ENCODE measurements at places on chromosomes 3 and 15. TPM values are rescaled to one million over a fixed set of nuclear protein-coding genes. Genes with fewer than 3 reads are reported as not detected.
A peak's percentile ranks its signal among the peaks of the same experiment; 100 is the strongest.

The CPLX3 gene
- 0.09 TPM for polyA plus RNA-seq

The GP9 gene
- polyA plus RNA-seq = 0.14 TPM

The CFAP100 gene
- not detected for polyA plus RNA-seq

The COLQ gene
- 3.1 TPM for polyA plus RNA-seq

The EFCAB12 gene
- polyA plus RNA-seq = 2.0 TPM

The SGO1 gene
- polyA plus RNA-seq = 0.11 TPM

The DLEC1 gene
- polyA plus RNA-seq = 0.61 TPM

The SV2B gene
- 2.7 TPM for polyA plus RNA-seq

The SLC28A2 gene
- not detected for polyA plus RNA-seq

- no peak for DNase-seq
Observed at GRCh38 chr15:67914537-67915460, 75.0 kb upstream of the RNU6-1 start.

DNA sequence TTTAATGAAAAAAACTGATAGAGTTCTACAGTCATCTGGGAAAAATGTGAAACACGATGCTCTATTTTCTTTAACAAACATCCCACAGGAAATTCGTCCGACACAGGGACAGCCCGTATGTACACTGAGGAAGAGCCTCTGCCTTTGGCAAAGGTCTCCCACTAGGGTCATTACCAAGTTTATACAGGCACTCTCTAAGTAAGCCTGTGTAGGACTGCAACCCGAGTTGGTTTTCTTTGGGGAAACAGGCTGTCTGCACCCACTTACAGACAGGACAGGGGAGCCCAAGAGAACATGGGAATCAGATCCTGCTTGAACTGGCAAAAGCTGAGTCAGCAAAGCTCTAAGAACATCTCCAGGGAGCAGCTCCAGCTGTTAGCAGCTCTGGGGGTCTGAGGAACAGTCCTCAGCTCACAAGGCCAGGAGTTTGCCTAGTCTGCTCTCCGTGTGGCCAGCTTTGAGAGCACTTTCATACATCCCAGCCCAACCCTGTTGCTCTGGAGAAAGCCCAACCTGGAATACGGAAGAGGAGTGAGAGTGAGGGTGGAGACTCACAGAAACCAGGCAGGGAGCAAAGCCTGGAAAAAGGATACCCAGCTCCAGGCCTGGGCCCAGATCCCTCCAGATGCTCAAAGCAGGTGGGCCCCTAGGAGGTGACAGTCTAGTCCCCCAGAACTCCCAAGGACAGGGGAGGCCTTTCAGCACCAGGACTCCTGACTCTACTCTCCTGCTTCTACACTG lies 1.9 kb downstream of the TBC1D2B start:
- DNase-seq = peak; percentile 45

DNA sequence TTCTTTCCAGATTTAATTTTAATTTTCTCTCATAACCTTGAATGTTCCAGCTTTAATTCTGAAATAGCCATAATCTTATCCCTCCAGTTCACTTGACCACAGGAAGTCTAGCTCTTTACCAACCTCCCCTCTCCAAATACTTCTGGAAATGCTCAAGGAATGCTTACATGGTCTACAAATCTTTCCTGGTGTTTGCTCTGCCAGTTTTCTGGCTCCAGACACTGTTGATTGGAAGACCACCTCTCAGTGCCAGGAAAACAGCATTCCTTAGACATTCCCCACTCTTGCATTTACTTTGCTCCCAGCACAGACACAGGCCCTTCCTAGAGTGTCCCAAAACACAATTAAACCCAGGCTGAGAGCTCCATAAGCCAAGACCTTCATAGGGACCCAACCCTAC lies 98.6 kb downstream of the MESD start:
- no peak for DNase-seq

DNA sequence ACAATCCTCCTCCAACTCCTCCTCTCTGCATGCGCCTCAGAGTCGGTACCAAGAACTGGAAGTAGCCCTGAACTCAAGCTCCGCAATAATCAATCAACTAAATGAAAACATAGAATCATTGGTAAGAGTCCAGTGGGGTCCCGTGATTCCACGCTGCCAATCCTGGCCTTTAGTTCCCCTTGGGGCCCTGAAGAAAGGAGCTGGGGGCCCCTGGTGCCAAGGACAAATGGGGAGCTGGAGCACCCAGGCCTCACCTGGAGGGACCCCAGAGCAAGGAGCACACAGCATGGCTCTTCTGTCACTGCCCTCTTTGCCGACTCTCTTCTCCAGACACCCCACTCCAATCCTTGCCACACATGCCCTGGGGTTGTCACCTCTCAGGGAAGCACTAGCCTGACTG lies 80.3 kb downstream of the ADAMTS7 start:
- no peak for DNase-seq

DNA sequence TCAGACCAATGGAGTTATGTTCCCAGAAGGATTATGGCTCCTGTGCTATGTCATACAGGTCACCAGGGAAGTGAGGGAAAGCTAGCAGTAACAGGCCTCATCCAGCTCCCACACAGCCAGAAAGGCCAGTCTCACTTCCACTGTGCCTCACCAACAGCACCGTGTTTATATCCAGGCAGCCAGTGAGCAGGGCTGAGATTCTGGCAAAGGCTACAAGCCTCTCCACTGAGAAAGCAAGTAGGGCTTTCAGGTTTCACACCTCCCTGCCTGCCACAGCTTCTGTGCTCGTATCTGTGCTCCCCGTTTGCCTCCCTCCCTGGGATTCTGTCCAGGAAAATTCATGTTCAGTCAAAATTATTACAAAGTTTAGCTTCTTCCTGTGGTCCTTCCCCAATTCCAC lies 14.9 kb upstream of the CFAP20DC start:
- DNase-seq = no peak

- no peak for DNase-seq
Observed at GRCh38 chr3:161305095-161305991, 66.0 kb downstream of the SPTSSB start.

- DNase-seq = no peak
Observed at GRCh38 chr3:8743911-8744310, 10.3 kb downstream of the CAV3 start.

DNA sequence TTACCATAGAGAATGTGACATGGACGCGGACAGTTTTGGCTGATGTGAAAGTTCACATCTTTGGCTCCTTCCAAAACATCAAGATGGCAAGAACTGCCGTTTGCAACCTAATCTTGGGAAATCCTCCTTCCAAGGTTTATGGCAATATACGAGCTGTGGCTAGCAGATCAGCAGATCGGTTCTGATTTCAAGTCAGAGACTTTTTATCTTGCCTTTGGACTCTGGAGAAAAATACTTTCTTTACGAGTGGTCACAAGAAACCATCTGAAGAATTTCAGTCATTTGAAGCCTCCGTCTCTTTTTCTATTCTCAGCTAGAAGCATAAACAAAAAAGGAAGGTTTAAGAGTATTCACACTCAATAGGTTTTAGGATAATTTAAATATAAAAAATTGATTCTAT lies 153.5 kb upstream of the MEIS2 start:
- no peak for DNase-seq

DNA sequence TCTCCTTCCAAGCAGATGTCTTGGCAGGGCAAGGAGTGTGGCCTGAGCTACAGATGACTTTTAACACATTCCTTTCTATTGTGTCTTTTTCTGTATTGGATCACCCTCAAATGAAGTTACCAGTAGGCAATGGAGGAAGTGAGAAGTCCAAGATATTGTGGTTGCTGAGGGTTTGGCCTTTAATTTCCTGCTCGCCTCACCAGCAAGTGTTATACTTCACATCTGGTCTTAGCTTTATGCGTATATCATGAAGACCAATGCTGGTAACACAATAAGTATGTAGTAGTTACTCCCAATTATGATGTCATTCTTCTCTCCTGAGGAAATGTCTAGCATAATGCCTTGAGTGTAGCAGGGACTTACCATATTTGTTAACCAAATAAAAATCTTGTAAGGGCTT lies 179.9 kb downstream of the ZIC1 start:
- DNase-seq = no peak

- DNase-seq = no peak
Observed at GRCh38 chr15:33834892-33835743, 133.2 kb upstream of the CHRM5 start.

- DNase-seq = no peak
Observed at GRCh38 chr15:73688455-73688854, 4.3 kb downstream of the CD276 start.

DNA sequence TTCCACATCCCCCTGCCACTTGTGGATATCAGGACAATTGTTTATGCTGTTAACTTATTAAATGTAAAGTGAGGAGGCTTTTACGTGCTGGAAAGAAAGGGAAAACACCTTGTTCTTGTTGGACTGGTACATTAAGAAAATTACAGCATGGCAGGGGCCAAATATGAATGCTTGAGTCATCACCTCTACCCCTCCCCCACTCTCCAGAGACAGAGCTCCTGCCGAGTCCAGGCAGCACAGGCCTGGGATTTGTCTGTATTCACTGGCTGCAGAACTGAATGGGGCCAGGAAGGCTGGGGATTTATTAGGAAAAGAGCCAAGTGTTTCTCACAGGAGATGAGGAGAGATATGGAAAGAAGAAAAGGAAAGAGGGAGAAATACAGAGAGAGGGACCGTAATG lies 308.9 kb downstream of the EPHB1 start:
- DNase-seq = no peak

DNA sequence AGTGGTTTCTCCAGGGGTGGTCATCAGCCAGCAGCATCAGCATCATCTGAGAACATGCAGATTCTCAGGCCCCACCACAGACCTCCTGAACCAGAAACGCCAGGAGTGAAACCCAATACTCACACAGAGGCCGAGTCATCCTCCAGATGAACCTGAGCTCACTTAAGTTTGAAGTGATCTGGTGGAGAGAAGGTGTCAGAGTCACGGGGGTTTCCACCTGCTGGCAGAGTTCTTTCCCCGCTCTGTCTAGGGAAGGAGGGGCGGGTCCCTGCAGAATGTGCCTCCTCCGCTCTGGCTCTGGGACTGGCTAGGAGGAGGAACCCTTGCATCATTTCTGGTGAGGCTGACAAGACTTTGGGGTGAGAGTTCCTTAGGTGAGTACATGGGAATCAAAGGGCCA lies 13.3 kb upstream of the KIF23 start:
- no peak for DNase-seq

DNA sequence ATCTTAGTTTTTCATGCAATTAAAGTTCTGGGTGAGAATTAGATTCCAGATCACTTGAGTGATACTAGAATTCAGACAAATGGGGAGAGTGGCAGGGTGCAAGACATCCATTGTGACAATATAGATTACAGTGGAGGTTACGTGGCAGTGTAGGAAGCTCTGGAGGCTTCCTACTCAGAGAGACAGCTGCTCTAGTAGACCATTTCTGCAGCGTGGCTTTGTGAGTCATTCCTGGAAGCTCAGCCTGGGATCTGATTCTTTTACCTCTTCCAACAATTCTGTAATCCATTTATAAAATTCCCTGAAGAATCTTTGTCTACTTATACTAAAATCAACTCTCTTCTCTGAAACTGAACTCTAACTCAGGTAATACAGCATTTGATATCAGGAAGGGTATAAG lies 90.4 kb upstream of the ASB14 start:
- no peak for DNase-seq

GRCh38 chr3:32453346-32453745 lies 49.3 kb downstream of the CMTM6 start:
- no peak for DNase-seq

DNA sequence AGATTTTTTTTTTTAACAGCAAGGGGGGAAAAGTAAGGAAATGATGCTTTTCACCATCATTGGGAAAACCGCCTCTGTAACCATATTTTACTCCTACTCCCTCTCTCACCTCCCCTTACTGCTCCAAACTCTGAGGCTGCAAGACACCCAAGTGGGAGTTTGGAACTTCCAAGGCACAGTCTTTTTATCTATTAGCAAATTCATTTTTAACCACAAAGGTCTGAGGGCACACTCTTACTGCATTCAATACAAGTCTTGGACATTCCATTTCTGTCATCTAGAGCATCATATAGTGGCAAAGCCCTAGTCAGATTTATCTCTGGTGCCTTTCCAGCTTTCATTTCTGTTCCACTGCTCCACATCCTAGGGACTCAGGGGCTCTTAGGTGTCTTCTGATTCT lies 13.2 kb downstream of the FAM162A start:
- no peak for DNase-seq

GRCh38 chr3:41836360-41837134 lies 125.4 kb downstream of the ULK4 start:
- no peak for DNase-seq

- DNase-seq = no peak
Observed at GRCh38 chr3:95424279-95424678, 1361.4 kb downstream of the NSUN3 start.

- DNase-seq = no peak
Observed at GRCh38 chr3:126934991-126935390, 47.9 kb upstream of the PLXNA1 start.

GRCh38 chr15:67859331-67859946 lies 19.6 kb upstream of the RNU6-1 start:
- DNase-seq = no peak

DNA sequence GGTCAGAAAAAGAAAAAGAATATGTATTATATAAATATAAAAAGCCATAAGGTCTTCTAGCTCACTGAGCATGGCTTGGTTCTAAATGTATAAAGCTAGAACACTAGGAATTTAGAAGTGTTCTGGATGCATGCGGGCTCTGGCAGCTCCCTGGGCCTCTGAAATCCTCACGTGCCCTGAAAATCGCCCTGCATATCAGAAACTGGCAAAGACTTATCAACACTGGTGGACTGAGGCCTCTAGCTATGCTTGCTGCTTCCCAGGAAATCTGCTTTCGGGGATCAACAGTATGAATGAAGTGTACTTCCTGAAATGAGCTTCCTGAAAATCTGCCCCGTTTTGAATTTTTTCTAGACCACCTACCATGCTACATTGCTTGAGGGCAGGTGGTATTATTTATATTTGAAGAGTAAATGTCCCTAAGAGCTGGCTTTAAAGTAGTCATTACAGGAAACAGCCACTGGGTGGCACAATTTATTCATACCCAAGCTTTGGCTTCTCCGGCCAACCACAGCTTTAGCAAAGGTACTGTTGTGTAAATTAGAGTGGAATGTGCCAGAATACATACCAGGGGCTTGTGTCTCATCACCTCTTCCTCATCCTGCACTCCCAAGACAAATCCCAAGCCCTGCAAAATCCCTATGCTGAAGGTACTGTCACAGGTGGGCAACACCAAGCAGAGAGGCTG lies 17.7 kb downstream of the CRTAP start:
- no peak for DNase-seq

DNA sequence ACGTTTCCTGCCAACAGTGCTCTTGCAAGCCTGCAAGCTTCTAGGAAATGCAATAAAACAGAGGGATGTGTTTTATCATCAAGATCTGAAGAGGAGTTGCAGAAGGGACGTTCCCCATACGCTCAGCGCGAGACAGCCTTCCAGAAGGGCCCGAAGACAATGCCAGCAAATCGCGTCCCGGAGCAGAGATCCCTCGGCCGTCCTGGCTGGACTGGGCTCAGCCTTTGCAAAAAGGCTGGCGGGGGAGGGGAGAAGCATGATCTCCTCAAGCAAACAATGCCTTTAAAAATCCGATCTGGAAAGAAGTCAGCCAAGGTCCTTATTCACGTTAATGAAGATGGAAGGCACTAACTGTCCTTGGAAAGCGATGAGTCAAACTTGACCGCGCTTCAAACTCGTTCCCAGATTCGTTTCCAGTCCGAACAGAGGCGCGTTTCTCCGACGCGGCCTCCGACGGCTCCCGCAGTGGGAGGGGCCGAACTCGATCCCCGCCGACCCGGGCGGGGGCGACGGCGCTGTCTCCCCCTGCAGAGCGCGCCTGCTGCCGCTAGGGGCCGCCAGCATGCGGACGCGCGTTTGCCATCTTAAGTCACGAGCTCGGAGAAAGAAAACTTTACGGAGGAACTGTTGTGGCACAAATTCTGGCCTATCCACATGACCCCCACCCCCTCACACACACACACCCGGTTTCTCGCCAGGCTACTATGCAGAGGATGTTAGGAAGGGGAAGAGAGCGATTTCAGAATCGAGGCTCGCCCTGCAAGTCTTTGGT lies 5.5 kb downstream of the BCL6 start:
- DNase-seq = peak; percentile 81

All from pancreas (tissue), 10 donors.